Gastrocnemius medialis (tissue), 4 donors: ENCODE measurements at places on chromosomes 1 and 21. TPM values are rescaled to one million over a fixed set of nuclear protein-coding genes. Genes with fewer than 3 reads are reported as not detected.
A peak's percentile ranks its signal among the peaks of the same experiment; 100 is the strongest.

GRCh38 chr1:202081992-202082391, 40.7 kb upstream of the GPR37L1 start:
- H3K4me1 ChIP-seq: no peaks in the 10 kb centered on the region
- DNase-seq: no peak
- no peak overlapping the region for H3K27ac ChIP-seq
- H3K27me3 ChIP-seq: no peaks in the 10 kb centered on the region
- no peaks in the 10 kb centered on the region for H3K36me3 ChIP-seq
- no peak overlapping the region for H3K4me3 ChIP-seq

DNA sequence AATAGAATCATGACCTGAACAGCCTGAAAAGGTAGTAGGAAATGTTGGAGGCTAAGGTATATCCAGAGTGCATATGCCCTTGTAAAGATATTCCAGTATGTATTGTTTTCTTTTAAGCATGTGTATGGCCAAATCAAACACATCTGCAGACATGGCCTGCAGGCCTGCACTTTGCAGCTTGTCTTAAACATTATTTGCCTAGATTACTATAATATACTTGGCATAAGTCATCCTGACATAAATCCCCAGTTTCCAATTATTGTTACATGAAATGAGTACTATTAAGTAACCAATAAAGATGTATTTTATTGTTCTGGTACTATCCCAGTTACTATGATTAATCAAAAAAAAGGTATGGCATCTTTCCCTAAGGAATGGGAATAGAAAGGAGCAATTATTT, 169.1 kb upstream of the PTBP2 start:
- DNase-seq: no peak
- H3K4me1 ChIP-seq: no peaks in the 10 kb centered on the region
- H3K27ac ChIP-seq: no peak overlapping the region
- H3K27me3 ChIP-seq: no peaks in the 10 kb centered on the region

DNA sequence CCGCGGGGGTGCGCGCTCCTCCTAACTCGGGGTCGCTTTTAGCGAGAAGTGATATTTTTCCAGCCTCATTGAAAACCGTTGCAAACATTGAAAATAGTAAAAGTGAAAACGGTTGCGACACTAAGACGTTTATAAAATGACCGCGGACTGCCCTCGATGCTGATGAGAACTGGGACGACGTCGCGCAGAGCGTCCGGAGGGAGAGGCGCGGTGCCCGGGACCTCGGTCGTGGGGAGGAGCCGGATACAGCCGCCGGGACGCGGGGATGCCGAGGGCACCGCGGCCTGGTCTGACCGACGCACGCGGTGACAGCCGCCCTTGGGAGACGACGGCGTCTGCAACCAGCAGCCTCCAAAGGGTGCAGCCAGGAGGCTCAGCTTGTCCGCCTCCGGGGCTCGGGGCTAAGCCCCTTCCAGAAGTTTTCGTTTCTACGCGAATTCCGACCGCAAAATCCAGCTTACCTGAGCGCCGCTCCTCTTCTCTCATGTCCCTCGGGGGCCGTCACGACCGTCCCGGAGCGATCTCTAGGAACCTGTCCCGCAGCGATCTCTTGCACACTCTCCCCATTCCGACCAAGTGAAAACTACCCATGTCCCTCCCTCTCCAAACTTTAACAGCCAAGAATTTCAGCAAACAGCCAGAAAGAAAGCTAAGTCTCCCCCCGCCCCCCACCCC, 144.4 kb upstream of the ETS2 start:
- no peaks in the 10 kb centered on the region for H3K36me3 ChIP-seq
- peaks cover 37% of the 10 kb centered on the region for H3K27me3 ChIP-seq
- peak overlapping the region; percentile 51 for H3K4me3 ChIP-seq
- no peak overlapping the region for H3K27ac ChIP-seq

TSPEAR gene
- not detected for total RNA-seq

STYXL2 gene
- 94.3 TPM for total RNA-seq

TCHHL1 gene
- not detected for total RNA-seq

DNM3 gene
- 1.1 TPM for total RNA-seq
